ENCODE measurements at places on chromosomes 12 and 14.

DNA sequence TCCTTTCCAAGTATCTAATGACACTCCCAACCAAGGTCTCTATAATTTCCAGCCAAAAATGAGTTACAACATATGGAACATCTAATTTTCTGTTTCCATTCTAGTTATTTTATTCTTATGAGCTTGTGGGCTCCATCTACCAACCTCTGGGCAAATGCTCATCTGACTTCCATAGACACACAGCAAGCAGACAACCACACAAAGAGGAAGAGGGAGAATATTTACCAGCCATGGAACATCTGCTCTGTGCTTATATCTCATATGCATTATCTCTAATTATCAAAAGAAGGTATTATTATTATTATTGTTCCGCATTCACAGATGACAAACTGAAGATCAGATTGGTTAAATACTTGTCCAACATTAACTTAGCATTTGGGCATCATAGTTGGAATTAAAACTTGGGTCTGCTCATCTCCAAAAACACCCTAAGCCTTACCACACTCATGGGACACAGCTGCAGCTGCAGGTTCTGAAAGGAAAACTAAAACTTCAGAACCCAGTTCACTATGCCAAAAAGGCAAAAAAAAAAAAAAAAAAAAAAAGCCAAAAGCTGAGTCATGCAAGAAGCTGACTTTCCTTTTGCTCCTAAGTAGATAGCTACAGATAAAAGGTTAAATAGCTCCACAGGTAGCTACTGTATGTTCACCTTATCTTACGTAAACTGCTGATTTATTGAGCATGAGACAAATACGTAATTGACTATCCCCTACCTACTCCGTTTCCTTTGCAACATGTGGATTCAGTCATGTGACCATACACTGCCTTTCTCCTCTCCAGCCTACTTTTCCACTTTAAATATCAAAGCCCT is 23.6 kb upstream of the TCL1B start:
- no peak for DNase-seq

GRCh38 chr14:94689218-94689984 is 77.2 kb downstream of the SERPINA3 start:
- peak; percentile 66 for DNase-seq

- no peak for DNase-seq
Measured at GRCh38 chr12:104248444-104248843, 32.9 kb downstream of the TXNRD1 start.

DNA sequence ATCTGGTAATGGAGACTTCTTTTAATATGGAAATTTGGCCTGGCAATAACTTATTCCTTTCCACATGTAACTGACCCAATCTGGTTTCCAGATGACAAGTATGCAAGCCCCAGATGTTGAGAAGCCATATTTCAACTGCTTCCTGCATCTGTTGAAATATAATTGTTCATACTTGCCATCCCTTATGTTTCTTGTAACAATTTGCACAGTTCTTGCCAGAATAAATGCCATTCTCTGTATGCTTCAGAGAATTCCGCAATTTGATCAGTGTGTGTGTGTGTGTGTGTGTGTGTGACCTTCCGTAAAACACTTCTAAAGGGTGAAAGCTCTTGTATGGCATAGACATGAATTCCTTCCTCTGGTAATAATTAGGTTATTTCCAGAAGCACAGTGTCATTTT is 1.8 kb upstream of the CLEC2A start:
- no peak for DNase-seq

DNA sequence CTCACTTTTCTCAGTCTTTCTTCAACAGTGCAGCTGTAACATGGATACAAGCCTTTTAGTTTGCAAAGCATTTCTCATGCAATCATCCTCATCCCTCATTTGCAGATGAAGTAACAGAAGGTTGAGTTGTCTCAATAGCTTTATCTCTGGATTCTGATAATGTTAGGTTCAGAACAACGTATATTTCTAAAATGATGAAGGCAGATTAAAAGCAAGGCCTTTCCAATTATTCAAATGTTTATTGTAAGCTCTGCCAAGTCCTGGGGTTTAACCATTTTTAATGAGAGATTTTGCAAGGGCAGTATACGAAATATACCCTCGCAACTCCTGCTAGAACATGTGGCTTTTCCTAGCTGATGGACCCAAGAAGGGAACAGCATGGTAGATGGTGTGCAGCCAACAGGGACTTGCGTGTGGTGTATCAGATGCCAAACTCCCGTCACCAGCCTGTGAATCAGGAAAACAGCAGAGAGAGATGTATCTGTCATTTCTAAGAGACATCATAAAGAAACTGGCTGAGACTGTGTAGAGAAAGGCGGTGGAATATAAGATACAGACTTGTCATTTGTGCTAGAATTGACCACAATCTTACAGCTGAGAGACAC is 319.7 kb downstream of the MED13L start:
- no peak for DNase-seq

DNA sequence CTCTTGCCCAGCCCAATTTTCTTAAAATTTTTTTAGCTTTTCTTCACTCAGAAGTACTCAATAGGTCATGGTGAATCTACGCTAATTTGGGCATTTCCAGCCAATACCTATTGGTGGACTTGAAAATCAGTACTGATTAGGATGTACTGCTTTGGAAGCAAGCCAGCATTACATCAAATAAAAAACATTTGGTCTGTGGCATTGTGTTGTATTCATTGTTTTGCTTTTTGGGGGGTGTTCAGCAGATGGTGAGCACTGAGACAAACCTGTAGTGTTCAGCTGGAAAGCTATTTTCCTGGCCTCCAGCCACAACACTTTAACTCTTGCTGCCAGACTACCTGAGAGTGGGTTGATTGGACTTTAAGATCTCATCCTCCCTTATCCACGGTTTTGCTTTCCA is 4.0 kb downstream of the MAPKAPK5 start:
- DNase-seq, result no peak

GRCh38 chr12:24584032-24584675 is 364.7 kb downstream of the BCAT1 start:
- no peak for DNase-seq

GRCh38 chr12:54421175-54421878 is 2.3 kb upstream of the ITGA5 start:
- no peak for DNase-seq

DNA sequence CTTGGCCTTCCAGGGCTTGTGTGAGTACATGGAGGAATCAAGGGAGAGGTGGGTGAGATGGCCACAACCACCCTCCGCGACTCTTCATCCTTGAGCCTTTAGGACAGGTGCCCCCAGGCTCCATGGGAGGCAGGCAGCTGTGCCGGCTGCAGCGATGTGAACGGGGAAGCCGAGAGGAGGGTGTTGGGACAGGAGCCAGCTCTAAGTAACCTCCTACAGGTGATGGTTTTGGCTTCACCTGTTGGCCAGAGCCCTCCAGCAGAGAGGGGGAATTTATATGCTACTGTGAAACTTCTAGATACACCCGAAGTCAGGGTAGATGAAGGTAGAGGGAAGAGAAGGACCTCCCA is 132.2 kb upstream of the HIF1A start:
- DNase-seq, result no peak

DNA sequence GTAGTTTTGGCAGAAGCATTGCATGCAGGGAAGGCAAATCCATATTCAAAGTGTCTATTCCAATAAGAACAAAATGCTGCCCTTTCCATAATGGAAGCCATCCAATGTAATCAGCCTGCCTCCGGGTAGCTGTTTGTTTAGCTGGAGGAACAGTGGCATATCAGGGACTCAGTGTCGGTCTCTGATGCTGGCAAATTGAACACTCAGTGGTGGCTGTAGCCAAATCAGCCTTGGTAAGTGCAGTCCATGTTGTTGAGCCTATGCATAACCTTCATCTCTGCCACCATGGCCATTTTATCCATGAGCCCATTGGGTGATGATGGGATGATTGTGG is 147.8 kb upstream of the MAX start:
- no peak for DNase-seq

- no peak for DNase-seq
Measured at GRCh38 chr14:53458368-53458814, 305.3 kb upstream of the DDHD1 start.

DNA sequence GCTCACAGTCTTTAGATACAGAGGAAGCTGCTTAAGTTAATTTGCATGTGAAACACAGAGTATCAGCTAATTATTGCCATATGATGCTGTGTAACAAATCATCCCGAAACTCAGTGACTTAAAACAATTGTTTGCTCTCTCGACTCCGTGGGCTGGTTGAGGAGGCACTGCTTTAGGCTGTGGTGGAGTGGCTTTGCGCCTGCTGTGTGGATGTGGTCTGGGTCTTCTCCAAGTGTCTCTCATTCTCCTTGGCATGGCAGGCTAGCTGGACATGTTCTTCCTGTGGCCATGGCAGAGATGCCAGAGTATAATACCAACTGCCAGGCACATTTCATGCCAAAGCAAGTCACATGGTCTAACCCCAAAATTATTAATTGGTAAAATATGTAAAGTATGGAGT is 40.9 kb downstream of the PELI2 start:
- DNase-seq, result no peak

DNA sequence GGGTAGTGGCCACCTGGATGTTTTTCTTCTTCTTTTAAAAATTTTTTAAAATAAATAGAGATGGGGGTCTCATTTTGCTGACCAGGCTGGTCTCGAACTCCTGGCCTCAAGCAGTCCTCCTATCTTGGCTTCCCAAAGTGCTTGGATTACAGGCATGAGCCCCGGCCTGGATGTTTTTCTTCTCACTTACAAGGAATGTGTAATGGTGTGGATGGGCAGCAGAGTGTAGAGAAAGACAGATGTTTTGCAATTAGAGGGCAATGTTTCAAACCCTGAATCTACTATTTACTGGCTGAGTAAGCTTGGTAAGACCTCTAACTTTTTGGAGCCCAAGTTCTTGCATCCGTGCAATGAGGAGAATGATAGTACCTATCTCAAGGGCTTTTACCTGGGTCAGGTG is 48.1 kb downstream of the ADCK1 start:
- DNase-seq, result no peak

DNA sequence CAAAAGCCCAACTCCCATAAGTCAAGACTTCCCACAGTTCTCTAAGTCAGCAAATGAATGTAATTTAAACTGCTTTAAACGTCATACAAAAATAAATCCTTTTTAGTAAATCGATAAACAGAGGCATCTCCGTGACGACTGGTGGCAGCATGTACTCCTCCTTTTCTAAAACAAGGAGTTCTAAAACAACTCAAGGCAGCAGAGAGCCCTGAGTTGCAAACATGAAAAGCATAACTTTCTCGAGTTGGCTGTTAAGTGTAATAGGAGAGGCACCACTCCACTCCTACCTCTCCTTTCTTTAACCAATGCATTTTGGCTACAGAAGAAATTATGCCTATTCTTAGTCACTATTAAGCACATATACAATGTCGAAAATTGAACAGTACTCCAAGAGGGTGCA is 22.0 kb downstream of the LTBR start:
- DNase-seq, result no peak

DNA sequence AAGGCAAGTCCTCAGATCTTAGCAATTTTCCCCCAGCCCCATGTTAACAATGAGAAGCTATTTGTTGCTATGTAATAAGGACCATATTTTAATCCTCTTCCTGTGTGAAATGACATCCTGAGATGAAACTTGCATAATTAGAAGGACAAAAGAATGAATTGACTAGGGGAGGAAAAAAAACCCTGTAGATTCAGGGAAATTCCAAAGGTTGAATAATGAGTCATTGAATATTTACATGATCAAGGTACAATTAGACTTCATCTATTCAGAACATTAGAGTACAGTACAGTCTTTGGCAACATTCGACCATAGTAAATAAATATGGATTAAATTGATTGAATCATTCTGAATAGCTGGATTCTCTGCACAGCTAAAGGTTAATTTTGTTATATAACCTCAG is 9.4 kb downstream of the MYBPC1 start:
- DNase-seq, result no peak

- no peak for DNase-seq
Measured at GRCh38 chr14:85402569-85403162, 127.3 kb upstream of the FLRT2 start.

GRCh38 chr14:20644520-20644919 is 3.0 kb upstream of the OR6S1 start:
- DNase-seq, result no peak

- DNase-seq, result no peak
Measured at GRCh38 chr14:41549282-41549681, 57.4 kb upstream of the LRFN5 start.

- no peak for DNase-seq
Measured at GRCh38 chr12:124385219-124385969, 90.5 kb downstream of the RFLNA start.

- no peak for DNase-seq
Measured at GRCh38 chr12:78431931-78432330, 432.6 kb upstream of the SYT1 start.

- no peak for DNase-seq
Measured at GRCh38 chr14:29320286-29320685, 553.7 kb downstream of the FOXG1 start.

DNA sequence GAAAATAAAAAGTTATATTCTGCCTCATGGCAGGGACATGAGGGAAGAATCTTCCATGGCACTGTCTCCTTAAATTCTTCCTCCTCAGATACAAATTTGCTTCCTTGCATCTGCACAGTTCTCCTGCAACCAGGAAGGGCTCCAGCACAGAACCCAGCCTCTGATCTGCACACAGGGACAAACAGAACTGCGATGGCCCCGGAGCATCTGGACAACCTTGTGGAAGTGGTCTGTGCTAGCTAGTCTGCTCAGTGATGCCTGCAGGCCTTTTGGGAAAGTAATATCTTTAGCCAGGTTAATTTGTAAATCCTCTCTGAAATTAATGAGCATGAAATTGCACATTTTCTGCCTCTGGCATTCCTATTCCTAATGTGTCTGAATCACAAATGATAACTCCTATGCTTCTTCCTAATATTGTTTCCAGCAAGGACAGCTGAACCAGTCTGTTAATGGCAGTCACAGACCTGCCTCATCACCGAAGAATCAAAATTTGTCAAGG is 74.8 kb downstream of the GRIP1 start:
- no peak for DNase-seq

GRCh38 chr12:5780536-5780935 is 164.5 kb downstream of the ANO2 start:
- no peak for DNase-seq

DNA sequence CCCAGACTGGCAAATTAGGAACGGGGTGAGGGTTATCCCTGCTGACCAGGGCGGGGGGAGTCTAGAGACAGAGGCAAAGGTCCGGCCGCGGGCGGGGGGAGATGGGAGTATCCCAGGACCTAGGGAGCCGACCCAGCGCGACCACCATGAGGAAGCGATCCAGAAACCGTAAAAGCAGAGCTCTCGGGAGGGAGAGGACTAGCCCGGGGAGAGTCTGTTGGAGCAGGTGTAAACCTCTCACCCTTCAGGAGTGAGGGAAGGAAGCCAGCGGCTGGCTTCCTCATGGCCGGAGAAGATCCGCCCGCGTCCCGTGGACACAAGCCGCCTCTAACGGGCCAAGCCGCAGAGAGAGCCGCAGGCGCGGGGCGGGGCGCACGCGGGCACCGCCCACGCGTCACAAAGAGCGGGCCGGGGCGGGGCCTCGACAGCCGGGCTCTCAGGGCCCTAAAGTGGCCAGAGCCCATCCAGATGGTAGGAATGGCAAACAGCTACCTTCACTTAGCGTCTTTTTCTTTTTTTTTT is at the start of gene ACRBP:
TSS of gene ACRBP (minus strand) at position 350 of the 522 bp plus-strand sequence. CDS start at position 284, 66 bp downstream.
- no peak for DNase-seq

- DNase-seq, result no peak
Measured at GRCh38 chr14:60878536-60878935, 102.3 kb downstream of the TRMT5 start.

- DNase-seq, result no peak
Measured at GRCh38 chr12:13839365-13840336, 141.8 kb downstream of the GRIN2B start.

- DNase-seq, result no peak
Measured at GRCh38 chr12:13094367-13094766, 9.1 kb downstream of the GSG1 start.

GRCh38 chr14:77303417-77304156 is 17.1 kb downstream of the POMT2 start:
- no peak for DNase-seq

- no peak for DNase-seq
Measured at GRCh38 chr14:64927031-64927430, 12.8 kb downstream of the CHURC1 start.
